ENCODE measurements at places on chromosomes 2 and 18.

DNA sequence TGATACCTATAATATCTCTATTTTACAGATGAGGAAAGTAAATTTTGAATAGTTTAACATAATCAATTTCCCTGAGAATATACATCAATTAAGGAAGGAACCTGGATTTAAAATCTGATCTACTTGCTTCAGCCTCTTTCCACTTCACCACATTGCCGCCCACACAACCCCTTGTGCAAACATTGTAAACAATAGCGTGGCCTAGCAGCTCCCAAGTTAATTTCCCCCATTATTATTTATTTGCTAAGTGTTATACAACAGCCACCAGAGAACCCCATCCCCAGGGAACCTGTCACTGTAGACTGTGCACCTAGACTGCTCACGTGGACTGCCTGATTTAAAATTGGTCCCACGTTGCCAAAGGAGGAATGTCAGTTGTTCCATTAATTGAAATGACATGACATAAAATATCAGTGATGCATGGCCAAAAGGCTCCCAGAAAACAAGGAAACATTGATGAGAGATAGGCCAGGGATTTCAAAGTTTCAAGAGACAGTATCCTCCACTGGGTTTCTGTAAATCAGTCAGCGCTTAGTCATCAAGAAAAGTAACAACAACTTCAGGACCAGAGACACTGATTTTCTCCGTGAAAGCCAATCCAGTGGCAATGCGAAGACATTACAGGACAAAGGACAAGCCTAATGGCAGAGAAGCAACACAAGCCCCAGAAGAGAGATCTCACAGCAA is 41.3 kb downstream of the SCG2 start:
- no peak for DNase-seq

GRCh38 chr2:100882645-100883613 is 63.0 kb downstream of the NPAS2 start:
- no peak for DNase-seq

- no peak for DNase-seq
These were observed 731.4 kb upstream of the CHAC2 start for GRCh38 chr2:53036196-53036595.

GRCh38 chr18:58769321-58769720 is 95.4 kb upstream of the ZNF532 start:
- DNase-seq: no peak

- no peak for DNase-seq
These were observed 5.7 kb upstream of the EN1 start for GRCh38 chr2:118853129-118853640.

GRCh38 chr2:240920783-240921231 is 14.7 kb downstream of the CROCC2 start:
- DNase-seq: no peak

- no peak for DNase-seq
These were observed 10.7 kb downstream of the FN1 start for GRCh38 chr2:215425021-215425782.

GRCh38 chr18:12645254-12645653 is 12.7 kb downstream of the SPIRE1 start:
- no peak for DNase-seq

- no peak for DNase-seq
These were observed 42.2 kb downstream of the KIDINS220 start for GRCh38 chr2:8794923-8795825.

DNA sequence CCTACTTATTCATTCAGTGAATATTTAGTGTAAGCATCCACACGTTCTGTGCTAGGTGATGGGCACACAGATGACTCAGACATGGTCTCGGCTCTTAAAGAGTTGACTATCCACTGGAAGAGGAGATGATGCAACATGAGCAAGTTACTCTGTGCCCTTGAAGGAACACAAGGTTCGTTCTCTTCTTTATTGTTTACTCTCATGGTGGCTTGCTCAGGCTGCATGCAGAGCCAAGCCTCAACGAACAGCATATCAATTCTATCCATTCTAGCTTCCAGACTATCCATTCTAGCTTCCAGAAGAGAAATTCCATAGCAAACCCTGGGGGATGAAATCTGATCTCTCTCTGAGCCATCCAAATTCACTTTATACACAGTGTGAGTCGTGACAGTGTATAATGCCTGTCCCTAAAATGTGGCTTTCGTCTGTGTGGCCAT is 68.1 kb upstream of the CTAGE1 start:
- DNase-seq: no peak

DNA sequence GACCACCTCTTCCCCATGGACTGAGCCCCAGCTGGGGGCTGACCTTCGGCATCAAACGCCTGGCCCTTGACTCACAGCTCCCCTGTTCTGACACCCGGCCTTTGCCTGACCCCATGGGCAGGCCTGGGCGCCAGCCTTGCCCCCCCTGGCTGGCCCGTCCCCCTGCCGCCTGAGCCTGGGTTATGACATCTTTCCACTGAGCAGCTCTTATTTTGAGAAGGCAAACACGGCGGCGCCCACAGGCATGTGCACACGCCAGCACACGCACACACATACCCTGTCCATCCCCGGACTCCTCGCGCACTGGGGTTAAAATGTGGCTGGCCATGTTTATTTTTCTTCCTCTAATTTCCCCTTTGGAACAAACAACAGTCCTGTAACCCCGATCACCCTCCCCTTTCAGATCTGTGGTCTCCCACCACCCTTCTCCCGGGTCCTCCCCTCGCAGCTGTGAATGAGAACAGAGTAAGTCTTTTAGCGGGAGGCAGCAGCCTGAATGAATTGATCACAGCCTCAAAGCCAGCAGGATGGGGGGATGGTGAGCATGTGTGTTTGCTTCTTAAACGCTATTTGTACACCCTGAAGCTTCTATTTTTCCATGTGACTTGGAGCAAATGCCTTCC is 11.8 kb upstream of the ATOH8 start:
- peak; percentile 93 for DNase-seq

- no peak for DNase-seq
These were observed 27.5 kb upstream of the C18orf32 start for GRCh38 chr18:49514577-49514976.

- no peak for DNase-seq
These were observed 167.7 kb downstream of the ACTR3 start for GRCh38 chr2:114057638-114058037.

DNA sequence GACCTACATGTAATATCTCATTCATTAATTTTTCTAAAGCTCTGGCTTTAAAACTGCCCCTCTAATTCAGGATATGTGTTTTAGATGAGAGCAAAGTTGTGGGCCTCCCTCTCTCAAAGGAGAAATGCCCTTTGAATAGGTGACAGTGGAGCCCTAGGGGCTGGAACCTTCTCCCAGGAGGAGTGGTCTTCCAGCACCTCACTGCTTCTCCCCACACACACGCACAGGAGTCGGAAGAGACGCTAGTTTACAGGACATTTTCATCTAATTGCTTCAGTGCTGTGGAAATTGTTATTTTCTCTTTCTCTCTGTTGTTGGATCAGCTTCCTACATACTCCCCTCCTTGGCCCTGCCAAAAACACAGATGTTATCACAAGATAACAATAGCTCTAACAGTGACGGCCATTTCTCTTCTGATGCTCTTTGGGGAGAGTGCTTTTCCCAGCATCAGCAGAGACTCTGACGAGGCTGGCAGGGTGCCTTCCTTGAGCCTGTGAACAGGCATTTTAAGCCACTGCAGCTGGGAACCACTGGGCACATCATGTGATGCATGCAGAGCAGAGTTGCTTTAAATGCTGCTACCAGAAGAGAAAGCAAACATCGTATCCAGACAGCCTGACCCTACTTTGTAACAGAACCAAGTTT is 209.4 kb upstream of the SP5 start:
- peak; percentile 88 for DNase-seq

DNA sequence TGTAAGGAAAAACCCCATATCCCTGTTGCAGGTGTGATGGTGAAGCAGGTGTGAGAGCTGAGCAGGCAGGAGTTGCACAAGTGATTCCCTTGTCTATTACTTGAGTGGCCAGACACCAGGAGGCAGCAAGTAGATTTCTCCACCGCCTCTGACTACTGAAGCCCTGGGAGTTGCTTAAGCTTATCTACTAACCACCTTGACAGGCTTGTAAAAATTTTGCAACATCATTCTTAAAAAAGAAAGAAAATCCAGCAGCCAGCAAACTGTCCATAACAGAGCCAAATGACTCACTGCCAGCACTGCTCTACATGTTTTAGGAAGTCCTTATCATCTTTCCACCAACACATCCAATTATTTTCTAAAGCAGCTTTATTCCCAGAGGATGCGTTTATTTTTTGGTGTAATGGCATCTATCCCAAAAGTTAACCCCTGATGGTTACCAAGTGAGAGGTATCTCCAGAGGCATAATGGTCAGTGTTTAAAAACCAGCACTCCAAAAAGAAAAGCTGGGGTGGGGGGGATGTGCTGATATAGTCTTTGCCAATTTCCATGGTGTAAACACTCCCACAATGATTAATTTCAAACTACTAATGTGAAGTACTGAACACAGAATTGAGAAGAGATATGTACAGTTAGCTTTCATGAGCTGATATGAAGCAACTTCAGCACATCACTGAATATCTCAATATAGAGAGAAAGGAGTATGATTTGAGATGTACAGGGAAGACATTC is 16.3 kb upstream of the GPR39 start:
- DNase-seq: no peak

GRCh38 chr2:49053156-49053555 is 101.2 kb downstream of the FSHR start:
- DNase-seq: no peak

- DNase-seq: no peak
These were observed 5.7 kb downstream of the SLC40A1 start for GRCh38 chr2:189574793-189575475.

- DNase-seq: no peak
These were observed 131.5 kb downstream of the UXS1 start for GRCh38 chr2:106062627-106063026.

All from hippocampal formation (tissue), 2 donors.